ENCODE measurements at places on chromosomes 4 and X.

GRCh38 chrX:109709129-109709631 is 23.9 kb downstream of the ACSL4 start:
- no peak for DNase-seq

- no peak for DNase-seq
Measured at GRCh38 chrX:106906361-106906760, 3.2 kb upstream of the RIPPLY1 start.

- no peak for DNase-seq
Measured at GRCh38 chrX:97294041-97294440, 410.3 kb downstream of the RPA4 start.

- DNase-seq = no peak
Measured at GRCh38 chr4:113781439-113782040, 20.0 kb upstream of the CAMK2D start.

GRCh38 chr4:164575861-164576260 is 178.1 kb upstream of the SMIM31 start:
- DNase-seq = no peak

DNA sequence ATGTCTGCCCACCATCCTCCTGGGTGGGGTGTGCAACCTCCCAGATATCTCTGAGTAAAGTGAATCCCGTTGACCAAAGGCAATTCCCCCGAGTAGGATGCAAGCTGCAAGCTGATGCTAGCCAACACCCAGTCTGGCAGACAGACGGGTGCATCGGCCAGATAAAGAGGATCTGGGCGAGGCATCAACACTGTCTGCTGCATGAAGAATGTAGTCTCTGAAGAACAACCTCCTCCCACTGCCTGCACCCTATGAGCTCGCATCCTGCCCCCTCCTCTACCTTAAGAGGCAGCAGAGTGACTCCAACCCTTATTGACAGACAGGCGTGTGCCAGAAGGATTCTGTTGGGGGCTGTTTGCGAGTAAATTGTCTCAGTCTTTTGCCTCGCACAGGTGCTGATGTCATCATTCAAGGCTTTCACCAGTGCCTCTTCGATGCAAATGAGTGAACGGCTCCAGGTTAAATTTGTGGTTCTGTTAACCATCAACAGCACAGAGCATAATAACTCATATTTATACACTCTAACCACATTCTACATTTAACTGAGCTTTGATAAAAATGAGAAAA is 546.9 kb downstream of the BCOR start:
- no peak for DNase-seq

DNA sequence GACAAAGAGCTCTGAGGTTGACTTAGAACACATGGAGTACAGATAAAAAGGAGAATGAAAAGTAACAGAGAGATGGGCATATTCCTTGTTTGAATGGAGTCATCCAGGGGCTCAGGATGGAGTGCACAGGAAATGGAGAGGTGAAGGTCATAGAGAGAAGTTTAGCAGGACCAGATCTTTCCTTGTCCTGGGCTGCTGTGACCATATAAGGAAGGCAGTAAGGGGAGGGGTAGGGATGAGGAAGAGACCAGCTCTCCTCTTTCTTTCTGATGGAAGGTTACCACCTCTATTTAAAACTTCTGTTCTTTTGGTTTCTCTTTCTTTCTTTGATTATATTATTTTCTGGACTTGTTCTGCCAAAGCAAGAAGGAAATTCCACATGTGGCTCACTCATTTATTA is 27.0 kb downstream of the AR start:
- no peak for DNase-seq

DNA sequence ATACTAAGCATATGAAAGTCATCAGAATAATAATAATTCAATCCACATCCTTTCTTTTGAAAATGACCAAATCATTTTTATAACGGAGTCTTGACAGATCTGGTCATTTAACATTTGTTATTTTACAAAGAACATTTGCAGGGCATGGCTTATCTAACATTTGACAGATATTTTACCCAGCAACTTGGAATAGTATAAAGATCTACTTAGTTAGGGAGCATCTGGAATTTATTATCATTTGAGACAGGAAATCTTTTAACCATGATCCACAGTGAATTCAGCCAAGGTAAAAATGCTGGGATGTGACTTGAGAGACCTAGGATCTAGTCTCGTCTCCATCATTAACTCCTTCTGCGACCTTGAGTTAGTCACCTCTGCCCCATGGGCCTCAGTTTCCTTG is 22.4 kb downstream of the STARD8 start:
- no peak for DNase-seq

All from NCI-H146 (cell line).